ENCODE measurements at places on chromosomes 16 and 17. TPM values are rescaled to one million over a fixed set of nuclear protein-coding genes. Genes with fewer than 3 reads are reported as not detected.

Gene SHCBP1
- total RNA-seq: 2.9 TPM

Gene MED13
- total RNA-seq: 87.2 TPM

Gene TAT
- total RNA-seq: 0.19 TPM

Gene LRRC75A
- 3.0 TPM for total RNA-seq

Gene APOH
- total RNA-seq: not detected
